Psoas muscle (tissue), 8 donors: ENCODE measurements at places on chromosomes 3 and 15. TPM values are rescaled to one million over a fixed set of nuclear protein-coding genes. Genes with fewer than 3 reads are reported as not detected.

PPP1R2 gene
- polyA plus RNA-seq: 70.6 TPM

OR5AC2 gene
- polyA plus RNA-seq: not detected

ARPIN gene
- 3.5 TPM for polyA plus RNA-seq

EHHADH gene
- 0.86 TPM for polyA plus RNA-seq

CERS3 gene
- 0.08 TPM for polyA plus RNA-seq
